ENCODE measurements at places on chromosomes 1 and 21.

DNA sequence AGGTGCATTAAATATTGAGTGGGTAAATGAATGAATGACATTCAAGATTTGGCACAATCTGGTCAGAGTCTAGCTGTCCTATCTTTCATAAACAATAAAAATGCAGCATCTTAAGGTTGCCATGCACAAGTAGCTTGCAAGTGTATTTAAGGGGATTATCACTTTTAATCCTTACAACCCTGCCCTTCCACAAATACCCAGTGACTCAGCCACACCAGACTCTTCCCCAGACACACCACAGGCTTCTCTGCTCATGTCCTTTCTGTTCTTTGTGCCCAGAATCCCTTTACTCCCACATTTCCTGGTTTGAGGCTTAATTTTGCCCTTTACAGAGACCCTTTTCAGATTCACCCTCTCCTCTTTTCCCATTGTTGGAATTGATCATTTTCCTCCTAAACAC is 59.8 kb downstream of the KIRREL1 start:
- no peak for DNase-seq

GRCh38 chr1:75984781-75985180 is 52.6 kb upstream of the ASB17 start:
- DNase-seq, result no peak

DNA sequence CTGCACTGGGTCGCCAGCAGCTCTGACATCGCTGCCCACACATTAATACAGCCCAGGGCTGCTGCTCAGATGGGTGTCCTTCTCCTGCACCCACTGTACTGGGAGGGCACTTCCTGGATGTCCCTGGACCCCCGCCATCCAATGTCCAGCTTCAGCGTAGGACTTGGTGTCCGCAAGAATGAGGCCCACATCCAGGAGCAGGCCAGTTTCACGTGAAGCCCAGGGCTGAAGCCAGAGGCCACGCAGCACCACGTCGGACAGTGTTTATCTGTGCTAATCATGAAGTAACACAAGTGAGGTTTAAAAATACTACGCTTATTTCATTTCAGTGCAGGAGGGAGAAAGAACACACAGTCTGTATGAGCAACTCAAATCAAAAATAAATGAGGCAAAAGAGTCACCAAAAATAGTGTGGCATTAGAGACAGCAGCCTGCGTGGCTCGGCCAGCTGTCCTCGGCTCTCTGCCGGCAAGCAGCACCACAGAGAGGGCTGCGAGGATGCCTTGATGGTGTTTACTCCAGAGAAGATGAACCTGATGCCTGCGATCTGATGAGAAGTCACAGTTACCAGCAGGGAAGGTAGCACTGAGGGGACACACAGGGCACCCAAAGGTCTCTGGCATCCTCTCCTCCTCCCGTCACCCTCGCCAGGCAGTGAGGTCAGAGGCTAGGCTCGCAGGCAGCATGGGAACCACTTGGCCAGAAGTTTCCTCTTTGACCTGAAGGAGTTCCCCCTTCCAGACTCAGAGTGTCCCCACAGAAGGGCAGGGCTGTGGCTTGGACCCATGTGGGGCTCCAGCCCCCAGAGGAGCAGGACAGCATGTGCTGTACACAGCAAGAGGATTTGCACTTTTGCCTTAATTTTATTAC is 22.1 kb upstream of the NPHP4 start:
- DNase-seq, result no peak

DNA sequence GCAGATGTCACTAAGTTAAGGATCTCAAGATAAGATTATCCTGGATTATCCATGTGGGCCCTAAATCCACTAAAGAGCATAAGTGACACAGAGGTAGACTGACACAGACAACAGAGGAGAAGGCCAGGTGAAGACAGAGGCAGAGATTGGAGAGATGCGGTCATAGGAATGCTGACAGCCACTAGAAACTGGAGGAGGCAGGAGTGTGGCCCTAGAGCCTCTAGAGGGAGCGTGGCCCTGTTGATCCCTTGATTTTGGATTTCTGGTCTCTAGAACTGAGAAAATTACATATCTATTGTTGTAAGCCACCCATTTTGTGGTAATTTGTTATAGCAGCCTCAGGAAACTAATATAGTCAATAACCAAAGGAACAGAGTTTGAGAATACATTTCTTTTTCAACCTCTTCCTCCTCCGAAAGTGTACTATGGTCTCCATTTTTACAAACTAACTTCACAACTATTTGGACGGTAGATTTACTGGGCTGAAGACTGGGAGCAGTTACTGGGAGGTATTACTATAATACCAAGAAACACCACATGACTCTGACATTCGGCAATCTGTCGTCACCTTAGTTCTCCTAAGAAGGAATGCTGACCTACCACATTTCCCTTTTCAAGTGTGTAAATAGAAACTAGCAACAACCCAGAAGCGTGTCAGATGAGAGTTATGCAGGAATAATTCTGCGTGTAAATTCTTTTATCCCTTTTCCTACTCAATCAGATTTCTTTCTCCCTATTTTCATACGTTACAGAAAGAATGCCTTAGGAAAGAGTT is 116.0 kb upstream of the ZNHIT6 start:
- no peak for DNase-seq

- no peak for DNase-seq
Measured at GRCh38 chr1:232149287-232150201, 480.4 kb downstream of the SIPA1L2 start.

DNA sequence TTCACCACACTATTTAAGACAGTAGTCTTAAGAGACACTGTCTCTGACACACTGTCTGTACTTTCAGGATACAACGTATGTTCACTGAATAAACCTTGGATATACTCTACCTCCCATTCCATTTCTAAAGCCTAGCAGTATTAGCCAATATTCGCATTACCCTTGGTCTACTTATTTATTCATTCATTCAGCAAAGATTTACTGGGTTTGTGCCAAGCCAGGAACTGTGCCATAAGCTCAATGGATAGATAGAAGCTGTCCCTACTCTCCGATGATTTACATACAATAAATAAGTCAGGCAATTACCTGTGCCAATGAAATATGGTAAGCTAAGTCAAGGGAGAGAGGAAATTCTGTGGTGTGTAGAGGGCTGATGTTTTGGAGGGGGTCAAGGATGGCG is 195.2 kb upstream of the RAB4A start:
- DNase-seq, result no peak
